Stimulated activated naive B cell treated with anti-CD40 and anti-IgM and Interleukin-4, amounts not matched to agents 10 μg/mL and 1 μg/mL and 100 μg/mL, for 72 hours (primary cell): ENCODE measurements at places on chromosomes 11 and 22.

- DNase-seq: no peak
Observed at GRCh38 chr11:35887737-35888136, 56.1 kb upstream of the LDLRAD3 start.

GRCh38 chr11:76661306-76661751 lies 9.2 kb downstream of the LRRC32 start:
- no peak for DNase-seq

GRCh38 chr11:65854852-65855837 lies 2.8 kb downstream of the CFL1 start:
- DNase-seq: no peak

GRCh38 chr11:67642173-67643120 lies 2.9 kb upstream of the TBX10 start:
- DNase-seq: no peak

- DNase-seq: no peak
Observed at GRCh38 chr11:110367571-110367970, 62.2 kb upstream of the FDX1 start.
